ENCODE measurements at places on chromosomes 3 and 15.

DNA sequence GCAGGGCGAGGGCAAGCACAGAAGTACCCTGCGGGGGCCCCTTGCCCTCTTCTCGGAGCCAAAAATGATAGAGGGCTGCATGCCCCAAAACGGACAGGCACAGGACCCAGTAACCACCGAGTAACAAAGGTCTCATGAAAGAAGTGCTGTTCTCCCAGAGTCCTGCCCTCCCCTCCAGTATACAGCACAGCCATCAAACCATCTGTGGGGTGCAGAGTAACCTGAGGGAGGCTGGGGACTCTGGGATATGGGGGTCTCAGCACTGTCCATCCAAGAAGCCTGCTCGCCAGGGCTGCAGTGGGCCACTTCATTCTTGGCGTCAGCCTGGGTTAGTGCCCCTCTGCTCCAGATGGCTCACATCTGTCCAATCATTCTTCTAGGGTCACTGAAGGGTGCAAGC is 6.1 kb downstream of the ULK3 start:
- DNase-seq = no peak

GRCh38 chr15:32767236-32767635 is 49.4 kb downstream of the GREM1 start:
- DNase-seq = no peak

- DNase-seq = no peak
These were observed 1.3 kb downstream of the MRPS25 start for GRCh38 chr3:15063656-15064286.

DNA sequence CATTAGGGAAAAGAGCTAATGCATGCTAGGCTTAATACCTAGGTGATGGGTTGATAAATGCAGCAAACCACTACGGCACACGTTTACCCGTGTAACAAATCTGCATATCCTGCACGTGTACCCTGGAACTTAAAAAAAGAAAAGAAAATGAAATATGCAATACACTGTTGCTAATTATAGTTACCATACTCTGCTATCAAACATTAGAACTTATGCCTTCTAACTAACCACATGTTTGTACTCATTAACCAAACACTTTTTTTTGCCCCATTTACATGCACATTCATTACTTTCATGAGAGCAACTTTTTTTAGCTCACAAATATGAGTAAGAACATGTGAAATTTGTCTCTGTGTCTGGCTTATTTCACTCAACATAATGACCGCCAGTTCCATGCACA is 253.1 kb downstream of the CGGBP1 start:
- no peak for DNase-seq

DNA sequence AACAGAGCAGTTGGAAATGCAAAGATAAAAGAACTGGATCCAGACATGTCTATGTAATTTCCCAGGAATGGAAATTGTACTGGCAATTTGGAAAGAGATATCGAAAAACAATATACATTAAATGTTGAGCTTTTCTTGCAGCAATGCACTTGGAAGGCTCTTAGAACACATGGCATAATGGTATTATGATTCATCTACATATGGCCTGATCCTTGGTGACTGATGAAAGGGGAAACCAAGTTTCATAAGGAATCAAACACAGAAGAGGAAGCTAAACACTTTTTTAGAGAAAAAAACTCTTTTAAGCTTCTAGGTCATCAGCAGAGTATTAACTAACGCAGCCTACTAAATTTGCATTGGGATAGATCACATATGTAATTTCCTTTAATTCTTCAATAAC is 12.4 kb upstream of the GREM1 start:
- DNase-seq = no peak

GRCh38 chr3:127706312-127706711 is 33.6 kb downstream of the ABTB1 start:
- no peak for DNase-seq

DNA sequence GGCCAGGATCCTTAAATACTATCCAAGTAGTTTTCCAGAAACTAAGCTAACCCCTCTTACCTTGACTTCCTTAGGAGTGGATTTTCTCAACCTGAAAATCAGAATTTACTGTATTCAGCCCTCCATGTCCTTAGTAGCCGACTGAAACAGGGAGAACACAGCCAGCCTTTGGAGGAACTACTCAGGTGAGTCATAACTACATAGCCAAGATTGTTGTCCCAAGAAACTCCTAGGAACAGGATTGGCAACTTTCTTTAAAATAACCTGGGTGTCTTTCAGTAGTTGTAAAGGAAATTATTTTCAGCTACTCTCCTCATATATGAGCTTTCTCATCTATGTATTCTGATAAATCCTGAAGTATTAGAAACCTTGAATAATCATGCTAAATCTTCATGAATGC is 22.3 kb downstream of the FANCD2OS start:
- DNase-seq = no peak

GRCh38 chr3:125443923-125444322 is 68.8 kb upstream of the ZNF148 start:
- DNase-seq = no peak

DNA sequence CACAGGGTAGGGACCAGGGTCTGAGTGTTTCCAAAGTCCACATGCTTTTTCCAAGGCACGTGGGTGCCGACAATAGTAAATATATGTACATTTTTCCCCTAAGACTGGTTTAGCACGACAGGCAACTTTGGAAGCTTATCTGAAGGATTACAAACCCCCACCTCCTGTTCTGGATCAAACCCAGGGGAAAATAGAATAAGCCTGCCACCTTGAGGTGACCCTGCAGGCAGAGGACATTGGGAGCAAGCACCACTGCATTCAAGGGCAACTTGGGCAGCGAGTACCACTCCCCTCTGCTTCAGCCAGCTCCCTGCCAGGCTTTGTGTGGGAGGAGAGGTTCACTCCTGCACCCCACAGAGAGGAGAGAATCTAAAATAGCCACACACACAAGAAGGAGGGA is 44.8 kb downstream of the KBTBD12 start:
- DNase-seq = no peak

DNA sequence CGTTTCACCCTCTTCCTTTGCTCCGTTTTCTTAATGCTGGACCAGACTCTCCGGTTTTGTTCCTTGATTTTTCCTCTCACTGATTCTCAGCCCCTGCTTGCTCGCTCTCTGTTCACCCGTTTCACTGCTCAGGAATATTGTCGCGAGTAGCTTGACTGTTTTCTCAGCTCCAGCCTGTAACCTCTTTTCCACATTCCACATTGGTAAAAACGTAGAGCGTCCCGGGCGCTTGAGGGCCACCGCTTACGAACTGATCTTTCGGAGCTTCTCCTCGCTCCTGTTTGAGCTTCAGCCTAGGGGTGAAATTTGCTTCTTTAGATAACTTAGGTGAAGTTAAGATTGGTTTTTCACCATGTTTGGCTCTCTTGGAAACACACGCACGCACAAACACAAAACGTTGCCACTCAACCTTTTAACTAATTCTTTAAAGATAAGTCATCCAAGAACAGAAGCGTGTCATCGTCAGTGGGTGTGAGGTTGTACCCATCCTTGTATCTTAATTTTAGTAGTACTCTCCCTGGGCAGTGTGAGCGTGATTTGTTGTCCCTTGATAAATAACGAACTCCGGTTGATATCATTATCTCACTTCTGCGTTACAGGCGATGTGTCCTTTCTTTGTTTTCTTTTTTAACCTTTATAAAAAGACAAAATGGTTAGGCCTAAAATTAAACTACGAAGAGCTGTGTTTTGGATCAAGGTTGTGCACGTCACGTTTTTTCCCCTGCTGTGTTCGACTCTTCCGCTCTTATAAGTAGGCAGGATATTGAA is 1.0 kb downstream of the PAK2 start:
- DNase-seq = peak; percentile 46

GRCh38 chr15:40984964-40985363 is 31.7 kb downstream of the CHAC1 start:
- DNase-seq = no peak

DNA sequence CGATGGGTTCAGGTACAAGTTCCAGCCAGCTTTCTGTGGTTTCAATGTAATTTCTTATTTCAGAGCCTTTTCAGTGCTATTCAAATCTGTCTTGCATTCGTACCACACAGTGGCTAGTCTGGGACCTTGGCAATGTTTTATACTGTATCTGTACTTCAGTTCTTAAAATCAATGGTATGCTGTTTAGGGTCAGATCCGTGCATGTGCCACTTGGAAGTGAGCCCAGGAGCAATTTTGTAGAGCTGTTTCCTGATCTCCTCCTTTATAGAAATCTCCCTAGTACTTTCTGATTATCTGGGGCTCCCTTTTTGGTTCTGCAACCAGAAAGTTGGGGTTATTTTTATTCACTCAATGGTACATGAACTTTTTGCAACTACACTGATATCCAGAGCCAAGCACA is 59.5 kb upstream of the NDUFB4 start:
- no peak for DNase-seq

GRCh38 chr3:140019946-140020345 is 85.0 kb downstream of the CLSTN2 start:
- DNase-seq = no peak

DNA sequence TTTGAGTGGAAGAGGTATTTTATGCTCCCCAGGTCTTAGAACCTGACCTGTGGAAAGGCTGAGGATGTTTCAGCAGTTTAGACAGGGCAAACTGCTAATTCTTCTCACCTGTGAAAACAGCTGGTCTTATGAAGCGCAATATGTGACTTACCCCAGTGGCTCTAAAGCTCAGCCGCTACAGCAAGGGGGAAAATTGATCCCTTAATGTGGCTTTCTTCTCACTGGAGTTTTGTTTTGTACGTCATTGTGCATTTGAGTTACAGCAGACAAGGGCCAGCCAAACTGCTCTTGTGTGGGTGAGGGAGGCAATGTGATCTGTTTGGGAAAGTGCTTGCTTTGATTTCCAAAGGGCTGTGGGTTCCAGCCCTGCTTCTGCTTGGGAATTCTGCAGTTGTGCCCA is 293.4 kb upstream of the LRRFIP2 start:
- DNase-seq = no peak

DNA sequence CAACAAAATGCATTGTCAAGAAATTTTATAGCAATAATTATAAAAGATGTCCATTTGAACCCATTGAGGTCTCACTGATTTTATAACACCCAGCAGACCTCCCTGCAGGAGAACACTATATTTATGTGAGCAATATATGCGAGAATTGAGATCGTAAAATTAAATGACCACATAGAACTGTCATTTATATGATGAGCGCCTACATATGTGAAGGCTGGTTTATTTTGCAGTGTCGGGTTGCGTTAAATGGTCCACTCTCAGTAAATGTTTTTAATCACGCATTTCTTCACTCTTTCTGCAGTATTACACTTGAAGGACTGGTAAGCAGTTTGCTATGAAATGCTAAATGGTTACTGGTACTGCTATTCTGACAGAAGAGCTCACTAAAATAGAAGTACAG is 408.5 kb upstream of the AGTR1 start:
- DNase-seq = no peak

DNA sequence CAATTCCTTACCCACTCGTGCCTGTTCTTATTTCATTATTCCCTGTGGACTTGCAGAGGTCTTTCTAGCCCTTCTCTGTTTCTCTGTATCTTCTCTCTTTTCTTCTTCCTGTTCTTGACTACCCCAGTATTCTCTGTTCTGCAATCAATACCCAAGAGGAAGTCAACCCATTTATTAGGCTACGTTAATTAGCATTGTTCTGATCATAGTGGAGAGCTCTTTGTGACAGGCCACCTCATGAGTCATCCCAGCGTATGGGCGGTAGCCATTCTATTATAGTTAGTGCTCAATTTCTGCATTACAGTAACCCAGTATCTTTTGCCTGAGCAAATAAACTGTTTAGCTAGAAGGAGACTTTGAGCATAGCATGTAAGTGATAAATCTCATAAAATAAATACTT is 259.5 kb upstream of the GRM7 start:
- no peak for DNase-seq

DNA sequence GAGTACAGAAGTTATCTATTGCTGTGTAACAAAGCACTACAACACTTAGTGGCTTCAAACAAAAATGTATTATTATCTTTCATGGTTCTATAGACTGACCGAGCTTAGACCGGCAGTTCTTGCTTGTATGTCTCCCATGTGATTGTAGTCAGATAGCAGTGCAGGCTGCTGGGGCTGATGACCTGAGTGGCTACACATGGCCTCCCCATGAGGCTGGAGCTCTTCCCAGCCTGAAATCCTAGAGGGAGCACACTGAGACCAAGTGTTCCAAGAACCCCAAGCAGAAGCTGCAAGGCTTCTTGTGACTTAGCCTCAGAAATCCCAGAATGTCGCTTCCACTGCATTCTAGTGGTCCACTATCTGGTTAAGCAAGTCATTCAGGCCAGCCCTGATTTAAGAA is 141.2 kb upstream of the TLE3 start:
- DNase-seq = no peak

DNA sequence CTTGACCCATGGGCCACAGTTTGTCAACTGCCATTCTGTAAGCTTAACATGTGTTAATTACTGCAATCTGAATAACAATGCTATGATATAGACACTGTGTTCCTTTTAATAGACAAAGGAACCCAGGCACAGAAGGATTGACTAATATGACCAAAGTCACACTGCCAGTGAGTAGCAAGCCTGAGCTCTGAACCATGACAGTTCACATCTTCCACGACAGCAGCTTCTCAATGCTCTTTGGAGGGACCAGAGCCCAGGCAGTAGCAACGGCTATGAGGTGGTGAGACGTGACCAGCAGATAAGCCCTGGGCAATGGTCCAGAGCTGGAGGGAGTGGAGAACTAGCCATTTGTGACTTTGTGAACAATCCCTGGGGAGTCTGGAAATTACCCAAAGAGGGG is 19.4 kb downstream of the CA12 start:
- no peak for DNase-seq

GRCh38 chr3:60584250-60584649 is 667.0 kb downstream of the FHIT start:
- no peak for DNase-seq

DNA sequence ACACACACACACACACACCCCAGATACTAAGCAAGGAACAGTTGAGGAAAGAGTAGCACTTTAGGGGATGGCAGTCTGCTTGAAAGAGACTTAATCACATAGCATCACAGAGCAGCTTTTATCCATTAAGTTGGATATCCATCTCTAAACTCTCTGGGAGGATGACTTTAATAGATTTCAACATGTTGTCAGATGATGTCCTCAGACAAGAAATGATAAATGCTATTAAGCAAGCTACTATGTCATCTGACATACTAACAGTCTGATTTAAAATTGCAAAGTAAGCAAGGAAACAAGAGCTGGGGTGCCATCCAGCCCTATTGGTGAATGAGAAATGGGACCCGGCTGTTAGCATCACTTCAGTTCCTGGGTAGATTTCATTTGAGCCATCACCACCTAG is 136.9 kb downstream of the PLCL2 start:
- no peak for DNase-seq

- no peak for DNase-seq
These were observed 160.1 kb upstream of the CCDC54 start for GRCh38 chr3:107217172-107217571.

- no peak for DNase-seq
These were observed 128.8 kb downstream of the SMAD6 start for GRCh38 chr15:66830823-66831222.

Measured in hypothalamus (tissue), 51 donors.